Temporal lobe (tissue), 4 donors: ENCODE measurements at places on chromosomes 4 and X. TPM values are rescaled to one million over a fixed set of nuclear protein-coding genes. Genes with fewer than 3 reads are reported as not detected.

Gene ZXDA
- total RNA-seq: 17.0 TPM

Gene EXOC1L
- total RNA-seq: not detected

Gene LGI2
- total RNA-seq: 0.98 TPM

Gene LRCH2
- 40.8 TPM for total RNA-seq
